CD8-positive, alpha-beta T cell (primary cell): ENCODE measurements at places on chromosomes 12 and 14.

DNA sequence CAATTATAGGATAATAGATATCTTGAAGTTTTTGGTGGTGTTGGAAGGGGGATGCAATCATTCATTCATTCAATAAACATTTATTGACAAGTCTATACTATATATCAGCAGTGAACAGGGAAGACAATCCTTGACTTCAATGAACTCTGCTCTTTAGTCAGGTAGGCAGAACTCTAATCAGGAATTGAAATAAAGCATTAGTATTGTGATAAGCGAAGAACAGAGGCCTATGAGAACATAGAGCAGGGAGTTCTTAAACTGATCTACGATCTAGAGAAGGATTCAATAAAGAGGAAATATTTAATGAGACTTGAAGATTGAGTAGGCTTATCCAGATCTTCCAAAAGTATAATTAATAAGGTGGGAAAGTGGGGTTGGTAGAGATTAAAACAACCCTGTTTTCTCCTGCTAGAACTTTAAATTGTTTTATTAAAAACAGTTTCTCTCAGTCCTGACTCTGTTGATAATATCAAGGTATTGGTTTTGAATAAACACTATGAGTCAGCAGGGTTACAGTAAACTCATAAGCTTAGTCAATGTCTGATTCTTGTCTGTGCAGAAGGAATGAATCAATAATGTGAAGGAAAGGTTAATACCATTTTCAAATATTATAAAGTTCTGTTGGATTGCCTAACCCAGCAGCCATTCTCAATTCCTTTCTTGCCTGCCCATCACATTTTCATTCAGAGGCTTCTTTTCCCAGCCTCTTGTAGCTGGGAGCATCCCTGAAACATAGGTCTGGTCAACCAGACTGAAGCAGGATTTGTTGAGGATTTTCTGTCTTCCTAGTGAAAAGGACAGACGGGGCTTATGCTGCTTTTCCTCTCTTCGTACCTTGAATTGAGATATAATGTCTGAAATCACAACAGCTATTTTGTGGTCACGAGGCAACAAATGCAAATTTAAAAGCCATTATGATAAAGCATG is 38.9 kb upstream of the KTN1 start:
- no peak for DNase-seq

- DNase-seq, result no peak
Observed at GRCh38 chr14:37168721-37169120, 3.7 kb downstream of the SLC25A21 start.

GRCh38 chr14:100490252-100490651 is 97.0 kb downstream of the BEGAIN start:
- no peak for DNase-seq

DNA sequence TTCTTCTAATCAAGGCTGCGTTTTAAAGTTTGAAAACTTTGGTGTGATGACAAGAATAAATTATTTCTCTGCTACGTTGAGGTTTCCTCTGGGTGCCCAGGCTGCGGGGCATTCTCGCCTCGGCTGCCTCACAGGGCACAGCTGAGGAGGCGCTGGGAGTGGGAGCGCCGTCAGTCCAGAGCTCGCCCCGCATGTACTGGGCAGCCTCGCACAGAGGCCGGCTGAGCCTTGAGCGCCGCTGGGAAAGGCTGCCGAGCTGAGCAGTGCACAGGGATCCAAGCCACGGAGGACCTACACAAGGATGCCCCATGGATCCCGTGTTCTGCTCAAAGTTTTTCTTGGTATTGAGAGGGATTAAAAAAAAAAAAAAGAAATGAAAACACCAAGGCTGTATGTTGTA is 11.6 kb downstream of the RFX4 start:
- DNase-seq, result no peak

DNA sequence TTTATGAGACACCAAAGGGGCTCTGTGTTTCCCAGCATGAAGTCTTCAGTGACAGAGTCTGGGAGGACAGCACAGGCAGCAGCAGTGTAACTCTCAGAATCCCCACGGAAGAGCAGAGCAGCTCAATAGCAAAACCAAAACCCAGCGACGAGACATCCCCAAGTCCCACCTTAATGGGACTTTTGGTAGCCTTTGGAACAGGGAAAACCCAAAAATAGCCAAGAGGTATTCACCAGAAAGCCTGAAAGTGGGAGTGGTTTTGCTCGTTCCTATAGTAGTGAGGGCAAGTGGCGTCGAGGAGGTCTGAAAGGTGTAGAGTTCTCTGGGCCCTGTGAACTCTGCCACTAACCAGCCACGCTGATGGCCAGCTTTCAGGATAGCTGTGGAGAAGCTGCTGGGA is 174.6 kb downstream of the ETV6 start:
- DNase-seq, result no peak

- DNase-seq, result no peak
Observed at GRCh38 chr14:25010471-25010870, 39.5 kb downstream of the STXBP6 start.

- DNase-seq, result no peak
Observed at GRCh38 chr12:102096855-102097254, 23.1 kb downstream of the NUP37 start.

GRCh38 chr12:56517854-56518253 is 3.8 kb upstream of the RBMS2 start:
- DNase-seq, result no peak

- no peak for DNase-seq
Observed at GRCh38 chr12:103771466-103771865, 69.6 kb downstream of the NT5DC3 start.

GRCh38 chr12:57010627-57011247 is 4.4 kb upstream of the ZBTB39 start:
- no peak for DNase-seq

- DNase-seq, result no peak
Observed at GRCh38 chr12:99092100-99092851, 447.2 kb downstream of the APAF1 start.

- DNase-seq, result no peak
Observed at GRCh38 chr12:41476499-41477439, 288.6 kb downstream of the PDZRN4 start.

- DNase-seq, result no peak
Observed at GRCh38 chr14:101823511-101824120, 62.1 kb downstream of the PPP2R5C start.

DNA sequence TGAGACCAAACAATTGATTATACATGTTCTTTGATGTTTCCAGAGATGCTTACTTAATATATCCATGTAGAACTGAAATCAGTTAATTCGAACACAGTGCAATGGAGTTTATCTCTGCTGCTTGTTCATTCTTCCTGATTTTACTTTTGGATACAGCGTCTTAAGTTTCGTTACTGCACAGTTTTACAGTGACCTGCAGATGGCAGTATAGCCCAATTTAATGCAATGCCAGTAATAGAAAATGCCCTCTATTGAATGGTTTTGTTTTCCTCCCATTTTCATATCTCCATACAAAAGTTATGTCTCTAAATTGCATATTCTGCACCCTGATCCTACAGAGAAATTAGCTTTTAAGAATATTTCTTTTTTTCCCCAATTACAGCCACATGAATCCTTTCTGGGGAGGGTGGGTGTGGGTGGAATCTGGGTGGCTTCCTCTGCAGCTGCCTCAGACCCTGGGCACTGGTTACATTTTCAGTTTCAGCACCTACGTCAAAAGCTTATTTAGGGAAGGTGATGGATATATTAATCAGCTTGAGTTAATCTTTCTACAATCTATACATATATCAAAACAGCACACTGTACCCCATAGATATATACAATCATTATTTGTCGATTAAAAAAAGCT is 101.1 kb upstream of the DCD start:
- DNase-seq, result no peak

DNA sequence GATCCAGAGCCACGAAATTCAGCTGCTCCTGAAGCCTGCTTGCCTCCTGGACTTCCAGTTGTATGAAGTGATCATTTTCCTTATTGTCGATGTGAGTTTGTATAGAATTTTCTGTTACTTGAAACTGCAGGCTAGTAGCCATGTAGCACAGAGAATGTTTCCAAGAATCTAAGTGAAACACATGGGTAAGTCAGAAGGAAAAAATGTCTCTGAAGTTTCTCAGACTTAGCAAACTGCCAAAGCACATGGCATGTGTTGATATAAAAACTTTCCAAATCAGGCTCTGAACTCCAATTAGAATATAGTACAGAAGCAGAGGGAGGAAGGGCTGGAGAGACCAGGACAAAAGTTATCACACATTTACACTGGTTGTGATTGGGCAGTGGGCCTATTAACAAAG is 9.8 kb upstream of the PCNX1 start:
- DNase-seq, result no peak

DNA sequence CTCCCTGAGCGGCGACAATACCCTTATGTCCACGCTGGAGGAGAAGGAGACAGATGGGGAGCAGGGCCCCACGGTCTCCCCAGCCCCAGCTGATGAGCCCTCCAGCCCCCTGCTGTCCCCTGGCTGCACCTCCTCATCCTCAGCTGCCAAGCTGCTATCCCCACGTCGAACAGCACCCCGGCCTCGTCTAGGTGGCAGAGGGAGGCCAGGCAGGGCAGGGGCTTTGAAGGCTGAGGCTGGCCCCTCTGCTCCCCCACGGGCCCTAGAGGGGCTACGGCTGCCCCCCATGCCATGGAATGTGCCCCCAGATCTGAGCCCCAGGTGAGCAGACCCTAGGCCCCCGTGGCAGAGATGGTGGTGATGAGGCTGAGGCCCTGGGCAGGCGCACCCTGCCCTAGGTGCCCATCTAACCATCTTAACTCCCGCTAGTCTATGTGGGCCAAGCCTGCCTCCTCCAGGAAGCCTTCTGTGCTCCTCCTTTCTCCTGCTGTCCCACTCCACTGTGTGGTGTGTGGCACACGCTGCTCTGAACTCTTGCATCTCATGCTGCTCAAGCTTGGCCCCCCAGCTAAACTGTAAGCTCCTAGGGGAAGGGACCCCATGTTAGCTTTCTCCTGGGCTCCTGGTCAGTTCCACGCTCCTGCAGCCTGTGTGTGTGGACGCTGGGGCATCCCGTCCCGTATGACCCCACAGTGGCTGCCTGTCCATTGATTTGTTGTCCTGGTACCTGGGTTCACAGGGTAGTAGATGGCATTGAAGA is 12.1 kb downstream of the MCRS1 start:
- DNase-seq, result no peak

DNA sequence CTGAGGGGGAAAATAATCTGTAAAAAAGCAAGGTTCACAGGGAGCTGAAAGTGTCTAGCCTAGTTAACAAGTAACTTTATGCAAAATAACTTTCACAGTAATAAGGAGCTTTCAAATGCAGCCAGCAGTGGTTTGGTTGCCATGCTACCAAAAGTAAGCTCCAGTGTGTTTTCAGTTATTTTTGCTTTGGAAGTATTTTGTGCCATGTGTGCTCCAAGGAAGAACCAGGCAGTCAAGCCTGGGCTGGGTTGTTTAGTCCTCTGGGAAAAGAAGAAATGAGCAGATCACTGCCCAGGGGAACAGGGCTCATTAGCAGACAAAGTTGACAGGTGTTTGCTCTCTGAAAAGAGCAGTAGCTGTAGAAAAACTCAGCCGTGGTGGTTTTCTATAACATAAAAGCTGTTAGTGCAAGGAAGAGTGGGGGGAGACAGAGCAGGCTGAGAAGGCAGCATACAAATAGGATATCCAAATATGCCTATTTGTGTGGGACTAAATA is 92.8 kb upstream of the TMTC2 start:
- no peak for DNase-seq

DNA sequence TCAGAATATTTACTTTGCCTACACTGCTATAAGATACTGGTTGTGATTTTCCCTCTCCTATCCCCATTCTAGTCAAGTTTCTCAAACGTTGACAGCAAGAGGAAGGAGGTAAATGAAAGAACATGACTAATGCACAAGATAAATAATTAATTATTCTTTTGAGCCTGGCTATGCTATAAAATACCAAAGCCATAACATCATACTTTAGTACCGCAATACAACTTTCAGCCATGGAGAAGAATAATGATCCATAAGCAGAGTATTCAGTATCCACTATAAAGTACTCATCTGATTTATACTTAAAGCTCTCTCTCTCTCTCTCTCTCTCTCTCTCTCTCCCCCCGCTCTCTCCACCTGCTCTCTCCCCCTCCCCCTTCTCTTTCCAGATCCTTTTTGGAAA is 41.3 kb downstream of the TDG start:
- no peak for DNase-seq

DNA sequence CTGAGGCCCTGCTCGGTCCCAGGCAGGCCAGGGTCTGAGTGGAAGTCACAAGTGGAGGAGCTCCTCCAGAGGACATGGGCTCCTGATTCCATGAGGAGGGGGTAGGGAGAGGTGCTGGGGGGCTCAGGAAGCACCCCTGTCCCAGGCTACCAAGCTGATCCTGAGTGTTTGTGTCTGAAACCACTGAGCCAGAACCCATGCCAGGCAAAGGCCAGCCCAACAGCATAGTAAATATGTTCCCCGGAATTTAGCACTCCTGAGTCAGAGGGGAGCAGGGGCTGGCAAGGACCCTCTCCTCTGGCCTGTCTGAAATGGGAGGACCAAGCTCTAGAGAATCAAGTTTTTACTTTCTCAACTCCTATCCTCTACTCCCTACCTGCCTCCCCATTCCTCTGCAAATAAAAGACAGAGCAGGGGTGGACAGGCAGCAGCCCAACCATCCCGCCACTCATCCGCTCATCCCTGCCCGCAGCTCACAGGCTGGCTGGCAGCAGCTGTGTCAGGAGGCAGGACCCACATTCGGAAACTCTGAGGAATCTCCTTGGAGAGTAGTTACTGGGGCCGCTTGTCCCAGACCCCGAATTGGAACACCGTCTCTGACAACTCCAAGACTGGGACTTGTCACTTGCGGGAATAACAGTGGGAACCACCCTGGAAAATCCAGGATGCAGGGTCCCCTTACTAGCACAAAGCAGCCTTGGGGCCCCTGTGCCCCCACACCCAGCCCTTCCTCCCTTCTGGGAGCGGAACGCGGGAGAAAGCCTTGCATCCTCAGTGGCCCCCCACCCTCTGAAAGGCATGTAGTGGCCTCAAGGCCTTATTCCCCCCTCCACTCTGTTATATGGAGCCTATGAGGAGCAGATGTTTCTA is 102.5 kb downstream of the ZFP36L1 start:
- no peak for DNase-seq

DNA sequence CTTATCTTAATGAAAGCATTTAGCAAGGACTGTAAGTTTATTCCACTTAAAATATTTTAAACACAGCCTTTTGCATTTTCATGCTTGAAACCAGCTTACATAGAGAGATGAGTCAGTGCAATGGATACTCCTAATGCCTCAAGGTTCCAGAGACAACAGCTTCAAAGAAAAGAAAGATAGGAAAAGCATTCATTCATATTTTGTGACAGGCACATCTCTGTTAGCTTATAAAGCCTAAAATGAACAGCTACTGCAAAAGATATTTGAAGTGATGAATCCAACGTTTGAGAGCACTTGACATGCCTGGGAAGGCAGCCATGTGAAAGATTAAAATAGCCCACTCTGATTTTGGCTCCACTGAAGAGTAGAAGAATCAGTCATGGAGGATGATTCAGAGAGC is 814.5 kb downstream of the RPS29 start:
- no peak for DNase-seq

- DNase-seq, result no peak
Observed at GRCh38 chr12:16189849-16190248, 87.6 kb downstream of the SLC15A5 start.

DNA sequence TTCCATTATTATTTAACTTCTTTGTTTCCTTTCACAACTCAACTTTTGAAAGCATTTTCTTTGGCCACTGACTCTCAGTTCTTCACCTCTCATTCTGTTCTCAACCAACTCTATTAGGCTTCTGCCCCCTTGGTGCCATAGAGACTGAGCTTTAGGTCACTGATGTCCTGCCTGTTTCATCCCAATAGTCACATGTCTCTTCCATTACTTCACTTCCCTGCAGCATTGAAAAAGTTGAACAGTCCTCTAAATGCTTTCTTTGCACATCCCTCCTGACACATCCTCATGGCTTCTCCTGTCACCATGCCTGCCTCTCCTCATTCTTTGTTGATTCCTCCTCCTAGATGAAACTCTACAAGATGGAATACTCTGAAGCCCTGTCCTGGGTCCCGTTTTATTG is 2.7 kb downstream of the CLEC12A start:
- DNase-seq, result no peak

GRCh38 chr14:74836251-74836960 is 39.5 kb downstream of the PROX2 start:
- no peak for DNase-seq
